ENCODE measurements at places on chromosomes 2 and 18.

GRCh38 chr2:217736776-217737550 is 265.8 kb downstream of the TNS1 start:
- DNase-seq: no peak

DNA sequence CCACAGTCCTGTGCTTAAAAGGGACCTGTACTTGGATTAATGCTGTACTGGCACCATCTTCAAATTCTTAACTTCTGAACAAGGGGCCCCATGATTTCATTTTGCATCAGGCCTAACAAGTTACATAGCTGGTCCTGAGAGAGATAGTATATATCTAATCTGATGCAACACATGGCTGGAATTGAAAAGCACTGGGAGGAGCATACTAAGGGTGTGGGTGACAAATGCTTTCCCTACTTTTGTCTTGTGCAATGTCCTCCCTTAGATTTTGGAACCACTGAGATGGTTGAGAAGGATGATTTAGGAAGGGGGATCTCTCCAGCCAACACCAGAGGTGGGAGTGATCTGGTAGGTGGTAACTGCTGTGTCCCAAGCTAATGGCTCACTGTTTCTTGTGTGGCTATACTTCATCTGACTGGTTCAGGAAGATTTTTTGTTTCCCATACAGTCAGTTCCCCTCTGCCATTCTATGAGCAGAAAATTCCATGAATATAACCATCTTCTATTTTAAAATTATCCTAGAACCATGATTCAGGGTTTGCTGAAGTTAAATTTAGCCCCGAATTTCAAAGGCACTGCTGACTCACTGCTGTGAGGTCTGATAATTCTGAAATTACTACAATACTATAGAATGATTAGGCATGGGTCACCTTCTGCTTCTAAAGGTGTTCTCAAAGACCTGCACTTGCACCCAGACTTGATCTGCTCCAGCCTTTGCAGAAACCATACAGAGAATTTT is 108.3 kb upstream of the NCKAP5 start:
- DNase-seq: peak; percentile 87

DNA sequence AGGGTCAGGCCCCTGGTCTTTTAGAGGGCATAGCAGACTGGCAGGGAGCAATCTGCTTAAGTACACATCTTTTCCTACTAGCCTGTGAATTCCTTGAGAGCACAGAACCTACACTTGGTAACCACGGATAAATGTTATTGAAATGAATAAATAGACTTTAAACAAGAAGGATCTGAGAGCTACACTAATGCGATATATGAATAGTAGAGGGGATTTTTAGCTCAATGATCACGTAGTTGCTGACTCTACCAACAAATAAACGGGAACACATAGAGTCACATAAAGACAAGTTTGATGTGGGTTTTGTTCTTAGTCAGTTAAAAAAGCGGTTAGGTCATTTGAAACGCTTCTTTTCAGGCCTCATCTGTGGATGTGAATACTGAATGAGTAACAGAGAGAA is 290.3 kb upstream of the CCDC68 start:
- DNase-seq: no peak

GRCh38 chr18:1267021-1267420 is 362.4 kb downstream of the ADCYAP1 start:
- DNase-seq: no peak

DNA sequence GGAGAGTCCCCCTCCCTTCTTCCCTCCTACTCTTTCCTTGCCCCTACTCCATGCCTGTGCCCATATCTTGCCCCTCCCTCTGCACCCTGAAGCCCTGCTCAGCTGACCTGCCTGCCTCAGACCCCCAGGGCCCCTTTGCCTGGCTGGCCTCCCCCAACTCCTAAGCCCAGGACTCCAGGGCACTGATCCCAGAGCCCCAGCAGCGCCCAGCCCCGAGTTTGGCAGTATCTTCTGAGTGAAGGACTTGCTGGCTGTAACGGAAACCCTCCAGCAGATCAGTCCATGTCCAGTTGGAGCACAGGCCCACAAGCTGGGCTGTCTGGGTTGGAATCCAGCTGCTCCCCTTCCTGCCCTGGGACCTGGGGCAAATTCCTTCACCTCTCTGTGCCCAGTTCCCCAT is 46.0 kb downstream of the MCFD2 start:
- no peak for DNase-seq

GRCh38 chr2:6650311-6650710 is 215.4 kb downstream of the CMPK2 start:
- no peak for DNase-seq

DNA sequence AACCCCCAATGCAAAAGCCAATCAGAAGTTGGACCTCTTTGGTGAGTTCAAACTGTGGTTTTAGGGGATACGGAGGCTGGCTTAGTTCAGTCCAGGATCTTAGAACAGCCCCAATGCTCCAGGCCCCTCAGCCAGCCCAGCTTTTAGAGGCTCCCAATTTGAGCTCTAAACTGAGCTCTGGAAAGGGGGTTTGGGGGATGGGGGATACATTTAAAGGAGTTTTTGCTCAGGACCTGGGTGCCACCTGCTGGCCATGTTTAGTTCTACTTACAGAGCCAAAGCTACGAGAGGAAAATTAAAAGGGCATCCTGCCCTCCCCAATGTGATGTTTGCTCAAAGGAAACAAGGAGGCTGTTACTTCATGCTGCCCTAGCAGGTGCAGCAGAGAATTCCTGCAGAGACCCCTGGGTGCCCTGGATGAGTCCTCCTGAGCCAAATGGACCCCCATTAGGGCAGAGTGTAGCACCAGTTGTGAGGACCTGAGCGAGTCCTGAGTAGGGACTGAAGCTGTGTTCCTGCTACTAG is 15.9 kb upstream of the TMEM214 start:
- DNase-seq: peak; percentile 79

DNA sequence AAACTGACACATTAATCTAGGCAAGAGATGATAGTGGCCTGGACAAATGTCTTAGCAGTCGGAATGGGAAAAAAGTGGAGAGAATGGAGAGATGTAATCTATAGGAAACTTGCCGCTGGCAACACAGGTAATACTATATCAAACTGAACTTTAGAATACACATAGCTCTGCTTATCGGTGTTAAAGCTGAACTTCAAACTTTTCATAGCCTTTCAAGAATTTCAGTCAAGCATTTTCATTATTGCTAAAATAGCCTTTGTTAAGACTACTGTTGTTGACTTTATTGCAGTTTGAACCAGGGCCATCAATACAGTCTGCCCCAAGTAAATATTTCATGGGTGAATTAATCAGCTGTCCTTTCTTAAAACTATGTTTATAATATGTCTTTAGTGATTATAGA is 12.9 kb upstream of the CHST9 start:
- no peak for DNase-seq

DNA sequence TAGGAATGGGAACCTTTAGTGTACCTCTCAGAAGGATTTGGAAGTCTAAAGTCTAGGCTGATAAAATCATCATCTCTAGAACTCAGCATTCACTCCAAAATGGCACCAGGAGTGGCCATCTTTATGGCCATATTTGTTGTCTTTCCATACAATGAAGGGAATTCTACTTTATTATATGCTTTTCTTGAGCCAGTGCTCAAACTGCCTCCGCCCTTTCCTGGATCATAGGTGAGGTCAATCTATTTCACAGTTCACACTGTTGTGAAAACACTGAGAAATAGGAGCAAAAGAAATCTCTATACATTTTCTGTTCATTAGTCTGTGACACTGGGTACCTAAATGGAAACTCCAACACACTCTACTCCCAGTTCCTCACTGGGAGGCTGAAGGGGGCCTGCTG is 55.6 kb downstream of the SP110 start:
- DNase-seq: no peak

DNA sequence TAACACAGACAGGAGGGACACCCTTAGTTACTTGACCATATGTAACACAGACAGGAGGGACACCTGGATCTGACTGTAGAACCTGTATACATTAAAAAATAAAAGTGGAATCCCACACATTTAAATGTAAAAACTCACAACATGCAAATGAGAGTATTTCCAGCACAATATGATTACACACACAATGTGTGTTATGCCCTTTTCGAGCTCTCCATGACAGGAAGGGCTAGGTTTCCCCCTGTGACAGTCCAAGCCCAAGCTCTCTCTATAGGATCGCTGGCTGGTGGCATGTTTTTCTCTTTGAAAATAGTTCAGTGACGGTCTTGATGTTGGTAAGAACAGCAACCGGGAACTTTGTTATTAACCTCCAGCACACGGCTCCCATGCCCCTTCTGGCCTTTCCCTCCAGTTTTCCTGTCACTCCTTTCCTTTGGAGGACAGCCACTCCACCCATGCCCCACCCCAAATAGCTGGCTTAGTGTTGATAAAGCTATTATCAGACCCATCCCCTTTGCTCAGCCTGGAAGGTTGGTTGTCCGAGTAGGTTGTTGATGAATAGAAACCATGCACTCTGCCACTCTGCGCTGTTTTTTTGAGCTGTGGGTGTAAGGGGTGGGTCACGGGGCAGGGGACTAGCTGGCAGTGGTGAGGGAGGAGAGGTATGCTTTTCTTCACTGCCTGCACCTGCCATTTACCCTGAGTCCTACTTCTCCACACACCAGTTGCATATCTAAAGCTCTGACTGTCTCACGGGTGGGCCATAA is 2.7 kb downstream of the RASGRP3 start:
- no peak for DNase-seq

GRCh38 chr2:66171530-66171929 is 263.4 kb upstream of the MEIS1 start:
- DNase-seq: no peak

DNA sequence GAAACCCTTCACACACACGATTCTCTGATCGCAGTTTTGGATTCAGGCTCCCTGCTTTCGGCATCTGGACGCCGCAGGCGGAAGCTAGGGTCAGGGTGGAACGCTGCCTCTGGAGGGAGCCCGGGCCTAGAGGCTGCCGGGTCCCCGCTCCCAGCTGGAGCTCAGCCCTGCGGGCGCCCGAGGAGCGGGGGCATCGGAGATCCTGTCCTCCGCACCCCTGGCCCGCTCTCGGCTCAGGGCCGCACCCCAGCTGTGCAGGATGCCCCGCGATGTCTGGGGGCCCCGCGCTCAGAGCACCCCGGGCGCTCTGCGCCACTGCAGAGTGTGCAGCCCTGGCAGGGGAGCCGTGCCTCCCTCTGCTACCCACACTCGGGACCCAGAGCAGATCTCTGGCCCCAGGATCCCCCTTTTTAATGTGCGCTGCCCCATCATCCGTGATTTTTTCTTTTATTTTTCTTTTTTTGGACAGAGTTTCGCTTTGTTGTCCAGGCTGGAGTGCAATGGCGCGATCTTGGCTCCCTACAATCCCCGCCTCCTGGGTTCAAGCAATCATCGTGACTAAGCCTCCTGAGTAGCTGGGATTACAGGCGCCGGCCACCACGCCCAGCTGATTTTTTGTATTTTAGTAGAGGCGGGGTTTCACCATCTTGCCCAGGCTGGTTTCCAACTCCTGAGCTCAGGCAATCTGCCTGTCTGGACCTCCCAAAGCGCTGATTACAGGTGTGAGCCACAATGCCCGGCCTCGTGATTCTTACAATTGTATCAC is 54.8 kb upstream of the TUBA3E start:
- DNase-seq: peak; percentile 40

DNA sequence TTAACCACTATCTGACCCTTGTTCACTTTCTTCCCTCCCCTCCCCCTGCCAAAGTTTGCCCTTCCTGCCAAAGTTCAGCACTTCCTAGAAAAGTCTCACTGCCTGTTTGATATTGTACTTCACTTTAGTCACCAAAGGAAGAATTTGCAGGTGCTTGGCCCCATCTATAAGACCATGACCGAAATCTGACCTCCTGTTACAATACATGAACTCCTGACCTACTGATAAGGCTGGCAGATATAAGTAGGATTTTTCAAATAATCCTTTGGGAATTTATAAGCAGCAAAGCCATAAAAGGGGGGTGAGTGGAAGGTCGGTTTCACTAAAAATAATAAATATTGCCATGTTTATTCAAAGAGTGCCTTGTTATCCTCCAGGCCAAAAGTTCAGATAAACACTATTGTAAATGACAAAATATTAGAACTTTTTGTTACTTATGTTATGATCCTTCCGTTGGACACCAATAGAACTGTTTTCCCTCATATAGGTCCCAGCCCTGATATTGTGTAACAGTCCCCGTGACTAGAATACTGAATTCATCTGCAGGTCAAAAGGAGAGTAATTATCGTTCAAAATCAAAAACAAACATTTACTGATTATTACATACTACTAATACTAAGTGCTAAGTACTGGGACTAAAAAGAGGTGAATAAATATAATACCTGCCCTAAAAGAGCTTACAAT is 277.6 kb downstream of the EXOC6B start:
- DNase-seq: no peak

DNA sequence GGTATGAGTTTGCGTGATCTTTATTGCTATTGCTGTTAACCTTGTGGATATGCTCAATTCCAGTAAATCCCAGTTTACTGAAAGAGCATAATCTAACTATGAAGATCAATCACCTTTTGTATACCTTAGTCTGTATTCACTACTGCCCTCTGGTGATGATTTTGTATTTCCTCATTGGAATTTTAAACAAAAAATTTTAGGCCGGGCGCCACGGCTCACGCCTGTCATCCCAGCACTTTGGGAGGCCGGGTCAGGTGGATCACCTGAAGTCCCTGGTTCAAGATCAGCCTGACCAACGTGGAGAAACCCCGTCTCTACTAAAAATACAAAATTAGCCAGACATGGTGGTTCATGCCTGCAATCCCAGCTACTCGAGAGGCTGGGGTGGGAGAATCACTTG is 5.1 kb downstream of the COMMD1 start:
- no peak for DNase-seq

DNA sequence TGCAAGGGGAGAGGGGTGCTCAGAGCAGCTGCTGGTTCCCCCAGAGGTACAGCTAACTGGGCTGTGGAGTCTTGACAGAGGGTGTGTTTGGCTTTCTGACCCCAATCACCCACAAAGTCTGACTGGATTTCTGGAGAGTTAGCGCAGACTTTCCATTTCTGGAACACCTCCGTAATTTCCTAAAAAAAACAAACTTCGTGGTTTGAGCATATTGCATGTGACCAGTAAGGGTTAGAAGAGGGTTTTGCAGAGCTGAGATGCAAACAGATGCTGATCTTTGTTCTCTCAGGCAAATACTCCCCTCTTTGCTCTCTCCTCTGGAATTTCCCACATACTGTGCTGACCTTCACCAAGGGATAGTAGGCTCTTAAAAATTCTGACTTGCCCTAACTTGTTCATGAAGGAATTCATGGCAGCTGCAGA is 44.5 kb upstream of the TMEM247 start:
- peak; percentile 94 for DNase-seq

DNA sequence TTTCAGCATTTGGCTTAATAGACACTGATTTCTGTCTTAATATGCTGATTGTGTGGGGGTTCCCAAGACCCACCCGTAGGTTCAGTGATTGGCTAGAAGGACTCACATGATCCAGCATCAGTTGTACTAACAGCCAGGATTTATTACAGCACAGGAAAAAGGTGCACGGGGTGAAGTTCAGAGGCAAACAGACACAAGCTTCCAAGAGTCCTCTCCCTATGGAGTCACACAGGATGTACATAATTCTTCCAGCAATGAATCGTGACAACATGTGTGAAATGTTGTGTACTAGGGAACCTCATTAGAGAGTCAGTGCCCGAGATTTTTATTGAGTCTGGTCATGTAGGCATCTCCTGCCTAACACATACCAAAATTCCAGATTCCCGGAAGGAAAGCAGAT is 52.8 kb downstream of the GALNT1 start:
- peak; percentile 62 for DNase-seq

GRCh38 chr2:11155381-11156035 is at the start of gene SLC66A3:
Gene SLC66A3, plus strand, starts transcription at chr2:11155467. Its CDS starts 80 bp downstream, at chr2:11155547.
- peak; percentile 90 for DNase-seq

- DNase-seq: peak; percentile 66
Observed at GRCh38 chr2:46701152-46701551, 214.5 kb downstream of the MCFD2 start.

- DNase-seq: no peak
Observed at GRCh38 chr2:20178666-20179465, 46.1 kb downstream of the SDC1 start.
